Effector memory CD4-positive, alpha-beta T cell (primary cell): ENCODE measurements at places on chromosomes 1 and 21.

- peaks cover 6% of the 10 kb centered on the region for H3K4me1 ChIP-seq
- H3K27me3 ChIP-seq = peaks cover 15% of the 10 kb centered on the region
- no peak for DNase-seq
- H3K36me3 ChIP-seq = no peaks in the 10 kb centered on the region
These were observed 28.6 kb upstream of the PLCH2 start for GRCh38 chr1:2447276-2448097.

GRCh38 chr21:33712022-33712803 is 69.9 kb downstream of the ITSN1 start:
- H3K4me3 ChIP-seq = no peak overlapping the region
- H3K27me3 ChIP-seq = no peaks in the 10 kb centered on the region
- no peak overlapping the region for H3K27ac ChIP-seq
- H3K4me1 ChIP-seq = no peaks in the 10 kb centered on the region

DNA sequence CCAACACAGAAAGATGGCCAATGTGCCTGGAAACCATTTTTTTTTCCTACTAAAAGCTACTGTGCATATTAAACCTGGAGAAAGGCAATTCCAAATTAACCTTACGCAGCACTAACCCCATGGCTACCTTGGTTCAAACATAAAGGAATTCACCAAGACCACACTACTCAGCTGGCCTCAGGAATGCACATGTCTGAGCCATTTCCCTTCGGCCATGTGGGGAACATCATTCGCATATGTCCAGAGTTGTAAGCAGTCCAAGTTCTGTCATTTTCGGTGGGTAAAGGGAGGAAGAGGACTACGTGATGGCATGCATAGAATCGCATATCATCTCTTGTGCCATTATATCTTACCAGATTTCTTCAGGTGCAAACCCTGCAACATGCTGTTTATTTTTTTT is 175.4 kb downstream of the NTMT2 start:
- no peak for DNase-seq
- no peaks in the 10 kb centered on the region for H3K27me3 ChIP-seq
- H3K36me3 ChIP-seq = no peaks in the 10 kb centered on the region
- no peak overlapping the region for H3K4me3 ChIP-seq
- no peak overlapping the region for H3K27ac ChIP-seq

GRCh38 chr1:212118167-212118871 is 82.8 kb downstream of the DTL start:
- no peak for DNase-seq
- H3K27me3 ChIP-seq = no peaks in the 10 kb centered on the region
- no peak overlapping the region for H3K27ac ChIP-seq
- H3K4me3 ChIP-seq = no peak overlapping the region

- no peaks in the 10 kb centered on the region for H3K27me3 ChIP-seq
- H3K4me1 ChIP-seq = no peaks in the 10 kb centered on the region
- no peak overlapping the region for H3K27ac ChIP-seq
- DNase-seq = no peak
- H3K4me3 ChIP-seq = no peak overlapping the region
These were observed 189.9 kb downstream of the ZC3H11B start for GRCh38 chr1:219422811-219423598.

- peaks cover 40% of the 10 kb centered on the region for H3K4me1 ChIP-seq
- H3K4me3 ChIP-seq = no peak overlapping the region
- no peak for DNase-seq
- H3K27ac ChIP-seq = peak overlapping the region; percentile 88
- no peaks in the 10 kb centered on the region for H3K36me3 ChIP-seq
- H3K27me3 ChIP-seq = no peaks in the 10 kb centered on the region
These were observed 73.7 kb downstream of the S1PR1 start for GRCh38 chr1:101310506-101310905.

DNA sequence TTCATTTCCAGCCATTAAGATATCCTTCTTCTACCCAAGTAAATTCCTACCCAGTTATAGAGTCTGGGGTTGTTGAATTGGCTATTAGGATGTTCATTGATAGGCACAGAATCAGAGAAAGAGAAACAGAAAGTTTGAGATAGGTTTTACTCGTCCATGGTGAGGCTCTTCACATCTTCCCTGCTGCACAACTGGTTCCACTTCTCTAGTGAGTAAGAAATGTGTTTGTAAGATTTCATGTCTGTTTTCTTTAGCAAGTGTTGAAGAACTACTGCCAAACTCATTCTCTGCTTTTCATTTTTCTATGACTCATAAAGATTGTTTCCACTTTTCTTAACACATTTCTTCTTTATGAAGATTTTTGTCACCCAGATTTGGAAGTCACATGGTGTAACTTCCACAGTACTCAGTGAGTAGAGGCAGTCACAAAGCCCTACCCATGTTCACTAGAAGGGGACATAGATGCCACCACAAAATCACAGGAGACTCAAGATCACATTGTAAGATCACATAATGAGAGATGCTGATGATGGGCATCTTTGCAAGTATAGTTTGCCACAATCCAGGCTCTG is 152.3 kb downstream of the SNX7 start:
- no peaks in the 10 kb centered on the region for H3K4me1 ChIP-seq
- H3K27ac ChIP-seq = no peak overlapping the region
- no peaks in the 10 kb centered on the region for H3K27me3 ChIP-seq
- H3K36me3 ChIP-seq = no peaks in the 10 kb centered on the region
- no peak for DNase-seq

GRCh38 chr1:164564378-164564777 is 5.4 kb downstream of the PBX1 start:
- peaks cover 6% of the 10 kb centered on the region for H3K27me3 ChIP-seq
- DNase-seq = no peak
- H3K4me1 ChIP-seq = no peaks in the 10 kb centered on the region
- no peak overlapping the region for H3K27ac ChIP-seq
- H3K4me3 ChIP-seq = no peak overlapping the region
- H3K36me3 ChIP-seq = no peaks in the 10 kb centered on the region

DNA sequence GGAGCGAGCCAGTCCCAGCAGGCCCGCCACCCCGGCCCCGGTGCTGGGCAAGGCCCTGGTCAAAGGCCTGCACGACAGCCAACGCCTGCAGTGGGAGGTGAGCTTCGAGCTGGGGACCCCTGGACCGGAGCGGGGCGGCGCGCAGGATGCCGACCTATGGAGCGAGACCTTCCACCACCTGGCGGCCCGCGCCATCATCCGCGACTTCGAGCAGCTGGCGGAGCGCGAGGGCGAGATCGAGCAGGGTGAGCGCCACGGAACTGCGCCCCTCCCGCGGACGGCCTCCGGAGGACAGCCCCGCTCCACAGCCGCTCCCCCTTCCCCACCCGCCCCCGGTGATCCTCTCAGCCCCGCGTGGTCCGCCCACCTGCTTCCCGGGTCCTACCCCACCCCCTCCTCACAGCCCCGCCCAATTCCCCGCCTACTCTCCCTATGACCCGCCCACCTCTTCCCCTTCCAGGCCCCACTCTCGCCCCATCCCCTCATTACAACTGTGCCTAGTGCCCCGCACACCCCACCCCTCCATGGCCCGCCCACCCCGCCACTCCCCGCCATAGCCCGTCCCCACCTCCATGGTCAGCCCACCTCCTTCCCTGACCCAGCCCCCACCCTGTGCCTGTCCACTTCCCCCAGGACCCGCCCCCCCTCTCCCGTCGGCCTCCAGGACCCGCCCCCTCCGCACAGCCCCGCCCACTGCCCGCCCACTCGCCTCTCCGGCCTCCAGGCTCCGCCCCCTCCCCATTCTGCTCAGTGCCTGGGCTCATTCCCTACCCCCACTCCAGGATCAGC is 52.7 kb downstream of the VWA5B1 start:
- H3K4me3 ChIP-seq = no peak overlapping the region
- peaks cover 8% of the 10 kb centered on the region for H3K27me3 ChIP-seq
- no peaks in the 10 kb centered on the region for H3K4me1 ChIP-seq

DNA sequence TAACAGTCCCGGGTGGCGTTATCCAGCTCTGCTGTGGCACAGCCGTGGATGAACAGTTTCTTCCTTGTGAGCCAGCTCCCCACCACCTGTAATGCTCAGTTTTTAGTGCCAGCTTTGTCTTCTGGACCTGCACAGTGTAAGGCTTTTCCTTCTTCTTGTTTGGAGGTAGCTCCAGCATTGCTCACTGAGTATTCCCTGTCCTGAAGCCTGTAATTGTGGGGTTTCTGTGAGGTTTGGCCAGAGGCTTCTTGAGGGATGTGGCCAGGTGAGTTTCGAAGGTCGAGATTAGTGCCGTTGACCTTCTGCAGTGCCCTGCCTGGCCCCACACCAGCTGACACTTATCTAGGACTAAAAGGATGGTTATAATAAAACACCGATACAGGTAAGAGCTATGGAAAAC is 75.0 kb downstream of the PBX1 start:
- no peaks in the 10 kb centered on the region for H3K36me3 ChIP-seq
- H3K4me1 ChIP-seq = no peaks in the 10 kb centered on the region
- H3K27me3 ChIP-seq = no peaks in the 10 kb centered on the region
- no peak for DNase-seq

DNA sequence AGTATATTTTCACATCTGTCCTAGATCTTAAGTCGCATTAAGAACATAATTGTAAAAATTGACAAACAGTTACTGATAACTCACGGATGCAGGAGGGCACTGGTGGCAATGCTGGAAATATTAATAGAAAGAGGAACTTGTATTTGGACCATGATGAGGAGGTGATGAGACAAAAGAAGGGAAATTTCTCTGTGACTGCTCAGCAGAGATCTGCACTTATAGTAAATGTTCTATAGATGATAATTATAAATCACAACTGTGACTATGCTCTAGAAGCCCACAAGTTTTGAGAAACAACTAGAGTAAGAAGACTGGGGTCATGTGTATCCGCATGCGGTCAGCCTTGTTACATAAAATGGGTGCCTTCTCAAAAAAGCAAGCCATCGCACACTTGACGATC is 8.7 kb upstream of the DUSP12 start:
- no peaks in the 10 kb centered on the region for H3K36me3 ChIP-seq
- no peak overlapping the region for H3K27ac ChIP-seq
- H3K27me3 ChIP-seq = no peaks in the 10 kb centered on the region
- H3K4me1 ChIP-seq = no peaks in the 10 kb centered on the region
- H3K4me3 ChIP-seq = no peak overlapping the region

DNA sequence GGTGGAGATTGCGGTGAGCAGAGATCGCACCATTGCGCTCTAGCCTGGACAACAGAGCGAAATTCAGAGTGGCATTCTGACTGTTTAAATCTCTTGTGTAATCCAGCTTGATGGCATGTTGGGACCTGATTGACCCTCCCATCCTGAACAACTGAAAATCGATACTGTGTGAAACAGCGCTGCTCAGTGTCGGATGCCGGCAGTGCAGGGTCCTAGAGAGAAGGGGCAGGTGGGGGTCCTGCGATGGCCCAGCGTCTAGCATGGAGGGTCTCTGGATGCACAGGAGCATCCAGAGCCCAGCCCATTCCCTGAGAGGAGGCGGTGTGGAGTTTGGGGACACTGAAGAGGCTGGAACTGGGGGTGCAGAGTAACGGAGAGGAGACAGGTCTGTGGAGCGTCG is 15.8 kb downstream of the AGT start:
- DNase-seq = no peak
- no peak overlapping the region for H3K27ac ChIP-seq
- H3K4me3 ChIP-seq = no peak overlapping the region
